ENCODE measurements at places on chromosomes 11 and 22. TPM values are rescaled to one million over a fixed set of nuclear protein-coding genes. Genes with fewer than 3 reads are reported as not detected.

Gene PPFIBP2
- total RNA-seq = 34.1 TPM

Gene OR52E8
- total RNA-seq = not detected

Gene ACTN3
- 0.05 TPM for total RNA-seq

Gene CTSF
- total RNA-seq = 4.4 TPM

Gene CHRNA10
- total RNA-seq = 1.7 TPM

Gene C1QTNF4
- total RNA-seq = 0.33 TPM

Gene RIMBP3C
- 1.1 TPM for total RNA-seq

Gene MMP12
- not detected for total RNA-seq

Gene MYEOV
- not detected for total RNA-seq

Gene FGF19
- not detected for total RNA-seq

Gene SYNGR1
- 0.50 TPM for total RNA-seq
